ENCODE measurements at places on chromosomes 13 and 19.

DNA sequence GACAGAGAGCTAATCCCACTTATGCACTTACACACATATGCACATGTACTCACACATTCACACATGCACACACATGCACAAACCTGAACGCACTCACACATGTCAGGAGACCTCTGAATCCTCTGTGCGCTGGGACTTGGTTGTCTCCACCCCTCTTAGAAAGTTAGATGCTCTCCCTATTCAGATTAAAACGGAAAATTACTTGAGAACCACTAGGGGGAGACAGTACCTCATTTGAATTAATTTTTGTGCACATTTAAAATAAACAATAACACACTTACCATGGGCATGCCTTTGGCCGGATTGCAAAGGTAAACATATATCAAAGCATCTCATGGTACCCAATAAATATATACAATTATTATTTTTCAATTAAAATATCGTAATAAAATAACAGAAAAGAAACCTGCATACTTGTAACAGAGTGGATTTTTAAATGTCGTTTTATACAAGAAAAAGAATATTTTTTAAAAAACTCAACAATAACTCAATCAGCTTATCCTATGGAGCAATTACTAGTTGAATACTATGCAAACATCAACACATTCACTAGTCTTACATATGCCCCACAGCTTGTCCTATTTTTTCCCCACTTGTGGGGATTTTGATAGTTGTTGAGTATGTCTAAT is 9.5 kb upstream of the LILRB4 start:
- DNase-seq, result peak; percentile 17

DNA sequence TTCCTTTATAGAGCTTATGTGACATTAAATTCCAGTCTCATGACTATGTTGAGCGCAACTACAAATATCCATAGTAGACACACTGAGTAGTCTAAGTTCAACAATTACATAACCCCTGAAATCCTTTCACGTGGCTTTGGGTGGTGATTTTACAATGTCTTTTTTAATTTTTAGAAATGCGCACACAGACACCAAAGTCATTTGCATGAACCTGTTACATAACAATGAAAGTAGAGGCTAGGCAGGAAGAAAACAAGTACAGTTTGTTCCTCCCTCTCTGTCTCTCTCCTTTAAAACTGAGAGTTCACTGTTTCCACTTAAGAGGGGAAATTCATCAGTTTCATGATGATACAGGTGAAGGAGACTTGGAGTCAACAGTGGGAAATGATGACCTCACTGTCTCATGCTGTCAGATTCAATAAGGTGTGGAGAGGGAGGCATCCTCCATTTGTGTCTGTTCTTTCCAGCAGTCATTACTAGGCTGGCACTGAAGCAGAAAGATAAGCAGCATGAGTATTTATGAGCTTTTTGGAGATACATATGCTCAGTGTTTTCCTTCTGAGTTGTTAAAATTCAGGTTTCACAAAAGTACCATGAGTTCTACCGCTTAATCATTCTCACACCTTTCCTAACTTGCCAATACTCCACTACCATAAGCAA is 201.8 kb downstream of the LHFPL6 start:
- DNase-seq, result no peak

DNA sequence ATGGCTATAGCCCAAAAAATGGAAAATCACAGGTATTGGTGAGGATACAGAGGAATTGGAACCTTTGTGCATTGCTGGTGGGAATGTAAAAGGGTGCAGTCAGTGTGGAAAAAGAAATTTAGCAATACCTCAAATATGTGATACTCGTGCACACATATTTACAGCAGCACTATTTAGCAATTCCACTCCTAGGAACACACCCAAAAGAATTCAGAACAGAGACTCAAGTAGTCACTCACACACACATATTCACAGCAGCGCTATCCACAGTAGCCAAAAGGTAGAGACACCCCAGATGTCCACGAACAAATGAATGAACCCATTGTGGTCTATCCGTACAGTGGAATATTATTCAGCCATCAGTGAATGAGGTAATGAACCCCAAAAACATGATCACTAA is 114.0 kb downstream of the COL4A2 start:
- DNase-seq, result no peak

GRCh38 chr13:42039457-42039945 is 8.9 kb upstream of the DGKH start:
- no peak for DNase-seq

GRCh38 chr13:61536433-61536832 is 120.8 kb upstream of the PCDH20 start:
- DNase-seq, result no peak

DNA sequence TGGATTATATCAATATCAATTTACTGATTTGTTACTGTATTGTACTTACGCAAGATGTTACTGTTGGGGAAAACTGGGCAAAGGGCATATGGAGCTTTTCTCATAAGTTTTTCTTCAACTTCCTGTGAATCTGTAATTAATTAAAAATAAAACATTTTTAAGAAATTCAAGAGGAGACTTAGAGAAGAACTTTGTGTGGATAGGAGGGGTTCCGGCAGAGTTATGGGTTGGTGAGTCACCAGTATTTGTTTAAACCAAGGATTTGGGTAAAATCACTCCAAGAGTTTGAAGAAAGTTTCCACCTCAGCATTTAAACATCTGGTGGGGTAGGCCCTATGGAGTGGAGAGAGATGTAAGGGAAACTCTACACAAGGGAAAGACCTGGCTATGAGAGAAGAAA is 379.6 kb downstream of the TSHZ3 start:
- DNase-seq, result no peak

- no peak for DNase-seq
Observed at GRCh38 chr19:40309666-40310065, 24.5 kb upstream of the AKT2 start.

DNA sequence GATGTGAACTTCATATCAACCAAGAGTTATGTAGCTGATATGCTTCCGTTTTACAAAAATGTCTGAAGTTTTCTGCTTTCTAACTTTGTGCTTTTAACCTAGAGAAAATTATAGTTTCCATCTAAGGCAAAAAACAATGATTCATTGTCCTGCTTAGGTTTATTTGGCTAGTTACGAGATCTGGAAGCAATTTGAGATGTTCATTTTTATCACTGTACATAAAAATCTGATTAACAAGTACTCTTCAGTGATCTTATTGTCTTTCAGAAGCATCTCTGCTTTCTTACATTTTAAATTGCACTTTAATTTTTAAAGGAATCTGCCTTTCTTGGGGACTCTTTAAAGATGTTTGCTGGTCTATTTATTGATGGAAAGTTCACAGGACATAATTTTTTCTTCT is 188.1 kb downstream of the RFC3 start:
- DNase-seq, result no peak

DNA sequence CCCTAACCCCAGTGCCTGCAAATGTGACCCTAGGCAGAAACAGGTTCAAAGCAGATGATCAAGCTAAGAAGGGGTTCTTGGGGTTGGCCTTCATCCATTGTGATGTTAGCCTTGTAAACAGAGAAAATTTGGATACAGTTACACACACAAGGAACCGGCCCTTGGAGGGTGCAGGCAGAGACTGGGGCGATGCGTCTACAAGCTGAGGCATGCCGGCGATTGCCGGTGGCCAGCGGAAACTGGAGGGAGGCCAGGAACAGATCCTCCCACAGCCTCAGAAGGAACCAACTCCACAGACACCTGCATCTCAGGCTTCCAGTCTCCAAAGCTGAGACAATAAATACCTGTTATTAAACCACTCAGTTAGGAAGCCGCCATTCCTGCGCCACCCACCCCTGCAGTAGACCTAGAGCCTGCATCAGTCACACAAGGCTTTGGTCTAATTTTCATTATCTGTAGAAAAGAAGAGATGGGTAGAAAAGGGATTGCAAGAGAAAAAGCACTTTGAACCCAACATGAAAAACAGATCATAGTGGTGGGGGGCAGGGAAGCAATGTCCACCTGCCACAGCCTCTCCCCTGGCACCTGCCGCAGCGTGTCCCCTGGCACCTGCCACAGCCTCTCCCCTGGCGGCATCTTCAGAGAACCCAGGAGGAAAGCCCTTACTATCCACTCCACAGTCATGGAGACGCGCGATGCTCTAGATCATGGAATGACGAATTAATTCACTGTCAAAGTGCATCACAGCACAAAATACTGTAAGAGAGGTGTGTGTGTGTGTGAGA is 119.7 kb upstream of the SOX1 start:
- DNase-seq, result no peak

DNA sequence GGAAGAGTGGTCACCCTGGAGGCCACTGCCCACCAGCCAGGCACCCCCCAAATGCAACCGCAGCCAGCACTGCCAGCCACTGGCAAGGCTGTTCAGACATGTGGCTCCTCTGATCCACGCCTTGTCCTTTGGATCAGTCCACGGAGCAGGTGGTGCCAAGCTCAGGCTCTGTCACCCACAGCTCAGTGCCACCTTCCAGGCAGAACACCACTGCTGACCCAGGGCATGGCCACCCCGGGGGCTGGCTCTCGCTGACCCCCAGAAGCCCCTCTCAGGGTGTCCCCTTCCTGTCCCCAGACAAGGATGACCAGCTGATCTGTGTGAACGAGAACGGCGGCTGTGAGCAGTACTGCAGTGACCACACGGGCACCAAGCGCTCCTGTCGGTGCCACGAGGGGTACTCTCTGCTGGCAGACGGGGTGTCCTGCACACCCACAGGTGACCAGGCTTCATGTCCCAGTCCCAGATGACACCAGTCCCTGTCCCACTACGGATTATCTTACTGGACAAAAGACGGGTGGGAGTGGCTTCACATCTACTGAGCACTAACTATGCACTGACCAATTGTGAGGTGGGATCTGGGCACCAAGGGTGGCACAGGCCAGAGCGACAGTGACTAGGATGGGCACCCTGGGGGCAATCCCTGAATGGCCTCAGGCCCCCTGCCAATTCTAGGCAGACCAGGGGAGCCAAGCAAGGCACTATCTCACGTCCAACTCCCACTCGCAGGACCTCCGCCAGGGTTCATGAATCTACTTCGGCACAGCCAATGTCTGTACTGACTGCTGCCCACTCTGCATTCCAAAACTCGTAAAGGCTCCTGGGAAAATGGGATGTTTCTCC is 7.0 kb upstream of the F10 start:
- no peak for DNase-seq

- DNase-seq, result no peak
Observed at GRCh38 chr13:73857106-73857505, 277.1 kb downstream of the KLF12 start.

DNA sequence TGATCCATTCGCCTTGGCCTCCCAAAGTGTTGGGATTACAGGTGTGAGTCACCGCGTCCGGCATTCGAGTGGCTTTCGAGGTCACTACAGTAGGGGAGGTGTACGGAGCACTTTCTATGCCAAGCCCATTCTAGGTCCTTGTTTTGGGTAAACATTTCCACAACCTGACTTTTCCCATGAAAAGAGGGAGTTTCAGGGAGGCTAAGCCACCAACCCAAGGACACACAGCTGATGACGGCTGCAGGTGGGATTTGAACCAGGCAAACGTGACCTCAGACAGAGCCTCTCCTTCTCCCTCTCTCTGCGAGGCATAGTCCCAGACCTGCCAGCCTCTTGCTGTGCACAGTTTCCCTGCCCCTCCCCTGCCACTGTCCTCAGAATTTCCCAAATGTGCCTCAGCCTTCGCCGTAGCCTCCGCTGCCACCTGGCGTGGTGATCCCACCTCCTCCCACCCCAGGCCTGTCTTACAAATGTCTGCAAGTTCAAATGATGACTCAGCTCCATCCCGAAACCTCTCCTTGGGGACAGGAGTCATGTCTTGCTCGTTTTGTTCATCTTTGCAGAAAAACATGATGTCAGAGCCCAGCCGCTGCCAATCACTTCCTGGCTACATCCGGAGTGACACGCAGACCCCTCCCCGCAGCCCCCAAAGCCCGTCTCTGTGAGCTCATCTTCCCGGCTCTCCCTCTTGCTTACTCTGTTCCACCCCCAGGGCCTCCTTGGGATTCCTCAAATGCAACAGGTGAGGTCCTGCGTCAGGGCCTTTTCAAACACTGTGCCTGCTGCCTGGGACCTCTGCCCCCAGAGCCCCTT is 6.6 kb upstream of the GADD45B start:
- DNase-seq, result no peak

DNA sequence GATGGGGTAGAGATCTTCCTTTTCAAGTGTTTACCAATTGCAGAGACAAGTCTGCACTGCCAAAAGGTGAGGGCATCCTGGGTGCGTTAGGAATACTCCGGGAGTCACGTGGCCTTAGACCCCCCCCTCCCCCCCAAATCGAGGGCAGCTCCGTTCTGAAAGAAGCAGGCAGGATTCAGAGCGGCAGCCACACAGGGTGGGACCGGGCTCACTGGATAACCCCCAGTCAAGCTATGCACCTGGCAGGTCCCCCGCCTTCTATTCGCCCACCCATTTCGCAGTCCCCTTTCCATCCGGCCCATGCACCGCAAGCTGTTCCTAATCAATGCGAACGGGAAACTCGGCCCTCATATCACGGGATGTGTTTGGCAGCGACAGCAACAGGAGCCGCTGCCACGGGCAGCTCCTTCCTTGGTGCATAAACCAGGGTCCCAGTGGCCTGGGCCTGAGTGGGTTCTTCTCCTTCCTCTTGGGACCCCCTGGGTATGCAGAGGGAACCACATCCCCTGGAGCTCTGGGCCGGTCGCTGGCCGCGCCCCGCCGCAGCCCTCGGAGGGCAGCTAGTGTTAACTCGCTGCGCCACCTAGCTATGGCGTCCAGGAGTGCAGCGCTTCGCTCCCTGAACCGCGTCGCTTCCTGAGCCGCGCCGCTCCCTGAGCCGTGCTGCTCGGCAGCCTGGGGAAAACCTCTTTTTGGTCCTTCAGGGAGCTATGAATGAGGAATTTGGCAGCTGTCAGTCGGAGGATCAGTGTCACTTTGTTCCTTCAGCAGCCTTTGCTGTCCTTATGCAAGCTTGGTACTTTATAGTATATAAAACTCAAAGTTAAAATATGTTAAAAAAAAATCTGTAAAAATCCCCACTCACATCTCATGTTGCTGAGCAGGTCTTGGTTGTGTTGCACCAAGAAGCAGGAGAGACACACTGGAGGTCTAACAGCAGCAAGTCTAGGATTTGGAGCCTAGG is 41.4 kb downstream of the LYL1 start:
- peak; percentile 43 for DNase-seq

GRCh38 chr19:48770266-48770665 is 14.9 kb downstream of the FGF21 start:
- DNase-seq, result no peak

DNA sequence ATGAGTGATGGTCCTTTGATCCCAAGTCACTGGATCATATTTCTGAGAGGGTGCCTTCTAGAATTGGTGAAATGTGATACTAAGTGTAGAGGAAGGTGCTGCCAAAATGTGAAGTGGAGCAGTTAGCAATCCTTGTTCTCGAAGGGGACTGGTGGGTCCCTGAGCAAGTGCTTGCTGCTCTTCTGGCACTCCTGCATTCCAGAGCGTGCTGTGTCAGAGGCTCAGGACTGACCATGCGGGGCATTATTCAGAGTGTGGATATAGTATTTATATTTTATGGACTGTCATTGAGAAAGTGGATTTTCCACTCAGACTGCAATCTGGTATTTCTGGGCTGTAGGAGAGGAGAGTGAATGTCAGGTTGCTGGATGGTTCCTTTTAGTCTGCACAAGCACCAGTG is 152.6 kb upstream of the KL start:
- DNase-seq, result no peak

All from Panc1 (cell line).